ENCODE measurements at places on chromosomes 3 and 15.

GRCh38 chr3:185176750-185177359 is 24.0 kb upstream of the C3orf70 start:
- peak; percentile 55 for DNase-seq

DNA sequence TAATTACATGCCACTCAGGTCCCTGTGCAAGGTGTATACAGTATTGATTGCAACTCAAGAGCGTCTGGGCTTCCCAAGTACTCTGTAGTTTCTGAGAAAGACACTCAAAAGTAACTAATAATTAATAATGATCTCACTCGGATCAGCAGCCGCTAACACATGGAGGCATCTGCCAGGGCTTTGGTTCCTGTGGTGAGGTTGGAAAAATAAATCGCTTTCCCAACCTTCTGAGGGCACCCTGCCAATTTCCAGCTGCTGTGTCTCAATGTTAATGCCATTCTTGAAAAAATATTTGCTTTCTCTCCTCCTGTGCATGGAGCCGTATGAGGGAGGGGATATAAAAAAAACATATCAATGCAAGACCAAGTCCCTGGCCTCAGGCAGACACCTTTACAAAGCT is 116.5 kb upstream of the SLC2A2 start:
- DNase-seq: no peak

- DNase-seq: peak; percentile 25
These were observed 68.1 kb downstream of the SLC6A1 start for GRCh38 chr3:11060500-11061251.

DNA sequence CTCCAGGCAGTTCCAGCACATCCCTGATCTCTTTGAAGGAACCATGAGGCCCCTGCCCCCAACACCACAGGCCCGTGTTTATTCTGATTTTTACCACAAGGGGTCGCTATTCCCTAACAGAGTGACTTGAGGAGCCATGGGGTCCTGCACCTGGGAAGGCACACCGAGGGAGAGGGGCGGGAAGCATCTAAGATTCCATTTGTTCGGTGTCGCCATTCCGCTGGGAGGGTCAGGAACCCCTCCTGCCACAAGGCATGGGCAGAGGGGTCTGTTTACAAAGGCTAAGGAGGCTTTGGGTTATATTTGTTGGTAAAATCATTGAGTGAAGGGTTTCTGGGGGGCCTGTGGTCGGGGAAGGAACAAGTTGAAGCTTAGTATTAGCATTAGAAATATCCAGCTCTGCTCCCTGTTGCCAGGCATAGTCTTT is 77.1 kb downstream of the WDR76 start:
- DNase-seq: peak; percentile 67

GRCh38 chr15:36948982-36949381 is 151.4 kb downstream of the MEIS2 start:
- DNase-seq: no peak

DNA sequence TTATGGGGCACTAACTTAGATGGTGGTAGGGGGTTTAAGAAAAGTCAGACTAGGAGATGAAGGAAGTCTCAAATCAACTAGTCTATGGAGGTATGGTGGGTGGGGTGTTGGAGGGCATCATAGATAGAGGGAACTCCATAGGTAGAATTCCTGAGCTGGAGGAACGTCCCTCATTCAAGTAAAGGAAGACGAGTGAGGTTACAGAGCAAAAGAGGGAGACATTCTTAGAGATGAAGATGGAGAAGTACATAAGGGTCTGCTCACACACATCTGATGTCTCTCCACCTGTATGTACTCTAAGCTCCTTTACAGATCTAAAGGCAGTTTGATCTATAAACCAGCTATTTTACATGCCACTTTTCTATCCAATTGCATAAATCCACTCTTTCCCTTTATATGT is 1.4 kb downstream of the PLSCR1 start:
- no peak for DNase-seq

DNA sequence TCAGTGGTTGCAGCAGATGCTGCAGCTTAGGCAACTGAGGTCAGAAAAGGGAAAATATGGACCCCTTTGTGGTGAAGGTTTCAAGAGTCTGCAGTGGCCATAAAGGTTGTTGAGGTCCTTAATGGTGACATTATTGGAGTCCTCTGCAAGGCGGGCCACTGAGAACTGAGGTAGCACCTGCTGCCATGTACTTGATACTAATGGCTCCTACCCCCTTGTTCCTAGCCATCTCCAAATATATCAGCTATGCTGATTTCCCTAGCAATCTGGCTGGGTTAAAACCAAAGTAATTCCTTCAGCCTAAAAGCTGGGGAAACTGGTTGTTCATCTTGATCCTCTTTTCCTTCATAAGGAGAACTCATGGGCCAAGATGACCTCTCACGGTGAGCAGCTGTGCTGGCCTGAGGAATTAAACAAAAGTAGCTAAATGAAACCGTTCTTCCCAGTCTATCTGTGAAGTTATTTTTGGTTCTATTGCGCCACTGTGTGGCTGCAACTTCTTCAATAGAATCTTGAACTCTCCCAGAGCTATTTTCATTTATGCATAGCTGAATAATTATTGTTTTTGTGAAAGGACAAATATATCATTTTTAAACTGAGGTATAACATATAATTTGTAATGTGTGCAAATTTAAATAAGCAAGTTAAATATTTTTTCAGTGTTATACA is 76.1 kb upstream of the PLSCR4 start:
- peak; percentile 31 for DNase-seq

GRCh38 chr3:129033633-129034321 is 26.8 kb upstream of the GP9 start:
- DNase-seq: no peak

- no peak for DNase-seq
These were observed 128.3 kb downstream of the ALCAM start for GRCh38 chr3:105495021-105495420.

- DNase-seq: no peak
These were observed 1041.9 kb upstream of the NR2F2 start for GRCh38 chr15:95288626-95289025.

DNA sequence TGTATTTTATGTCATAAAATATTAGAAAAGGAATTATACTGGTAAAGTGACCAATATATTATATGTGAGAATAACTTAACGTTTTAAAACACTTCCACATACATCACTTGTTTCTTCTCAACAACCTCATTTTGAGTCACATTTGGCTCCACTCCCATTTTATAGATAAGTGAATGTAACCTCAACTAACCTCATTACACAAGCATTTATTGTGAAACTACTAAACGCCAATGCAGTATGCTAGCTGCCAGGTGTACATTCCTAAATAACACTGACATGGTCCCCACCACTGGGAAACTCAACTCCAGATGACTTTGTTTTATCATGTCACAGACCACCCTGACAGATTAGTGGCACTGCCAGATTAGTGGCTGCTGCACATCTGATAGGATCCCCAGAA is 249.7 kb upstream of the CNTN4 start:
- no peak for DNase-seq

- no peak for DNase-seq
These were observed 22.0 kb upstream of the ZCWPW2 start for GRCh38 chr3:28326458-28326926.

DNA sequence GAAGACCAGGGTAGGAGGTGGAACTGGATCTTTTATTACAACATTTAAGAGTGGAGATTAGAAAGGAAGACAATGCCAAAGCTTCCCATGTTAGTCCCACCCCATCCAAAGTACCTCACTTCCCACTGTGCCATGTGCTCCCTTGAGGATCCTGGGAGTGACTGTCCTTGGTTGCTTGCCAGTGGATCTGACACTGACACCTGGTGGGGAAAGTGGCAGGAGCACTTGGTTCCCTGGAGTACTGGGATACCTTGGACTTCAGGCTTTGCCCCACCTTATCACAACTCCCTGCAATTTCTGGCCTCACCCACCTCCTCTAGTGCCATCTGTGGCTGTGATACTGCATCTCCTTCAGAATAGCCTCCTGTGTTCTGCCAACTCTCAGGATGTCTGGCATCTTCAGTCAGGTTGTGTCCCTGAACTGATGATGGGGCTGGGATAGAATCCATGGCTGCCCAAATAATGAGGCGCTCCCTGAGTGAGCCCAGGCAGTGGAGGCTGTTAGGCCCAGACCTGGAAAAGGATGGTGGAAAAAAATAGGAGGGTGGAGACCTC is 1.3 kb downstream of the ELL3 start:
- peak; percentile 22 for DNase-seq

DNA sequence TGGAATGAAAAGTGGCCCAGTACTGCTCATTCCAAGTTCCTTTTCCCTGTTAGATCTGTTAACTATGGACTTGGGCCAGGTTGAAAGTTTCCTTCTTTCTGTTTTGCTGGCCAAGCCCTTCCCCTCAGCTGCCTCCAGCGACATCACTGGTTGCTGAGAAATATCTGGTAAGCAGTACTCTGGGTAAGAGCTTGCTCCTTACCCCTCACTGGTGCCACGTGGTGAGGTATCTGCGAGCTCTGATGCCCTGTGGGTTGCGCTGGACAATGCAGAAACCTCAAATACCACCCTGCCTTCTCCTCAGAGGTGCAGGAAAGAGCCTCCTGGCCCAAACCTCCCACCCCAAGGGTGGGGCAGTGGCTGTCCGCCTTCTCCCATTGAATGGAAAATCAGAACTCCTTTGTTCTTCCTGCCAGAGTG is 42.9 kb upstream of the APH1B start:
- no peak for DNase-seq

DNA sequence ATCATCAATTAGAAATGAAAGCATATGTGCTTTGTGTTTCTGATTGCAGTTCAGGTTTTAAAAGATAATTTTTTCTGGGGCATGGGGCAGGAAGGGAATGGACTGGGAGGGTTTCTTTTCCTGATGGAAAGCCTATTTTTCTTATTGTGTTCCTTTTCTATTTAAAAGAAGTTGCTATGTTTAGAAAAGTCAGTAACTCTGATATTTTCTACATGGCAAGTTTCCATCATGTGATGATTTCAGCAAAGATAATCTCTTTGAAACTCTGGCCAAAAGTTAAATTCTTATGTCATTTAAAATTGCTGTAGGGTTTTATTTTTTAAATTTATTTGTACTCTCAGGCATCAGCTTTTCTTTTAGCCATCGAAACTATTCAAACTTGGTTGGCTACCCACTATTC is 601.2 kb downstream of the FOXP1 start:
- DNase-seq: no peak

GRCh38 chr3:77682162-77682561 is 642.3 kb downstream of the ROBO2 start:
- DNase-seq: no peak

GRCh38 chr3:188827103-188827502 is 344.7 kb upstream of the TPRG1 start:
- no peak for DNase-seq

- no peak for DNase-seq
These were observed 26.2 kb upstream of the LRRC3B start for GRCh38 chr3:26596335-26596734.

DNA sequence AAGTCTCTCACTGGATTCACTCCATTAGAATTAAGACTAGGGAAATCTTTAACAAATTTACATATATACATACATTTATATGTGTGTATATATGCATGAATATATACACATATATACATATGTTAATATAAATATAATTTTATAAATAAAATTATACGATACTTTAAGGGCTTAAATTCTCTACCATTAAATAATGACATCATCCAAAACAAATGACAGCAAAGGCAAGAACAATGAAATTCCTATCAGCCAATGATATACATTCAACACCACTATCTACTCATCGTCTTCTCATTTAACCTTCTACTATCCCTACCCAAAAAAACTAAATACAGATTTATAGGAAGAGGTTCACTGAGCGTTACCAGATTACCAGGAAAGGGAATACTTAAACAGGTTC is 152.0 kb downstream of the VPS13C start:
- DNase-seq: no peak

DNA sequence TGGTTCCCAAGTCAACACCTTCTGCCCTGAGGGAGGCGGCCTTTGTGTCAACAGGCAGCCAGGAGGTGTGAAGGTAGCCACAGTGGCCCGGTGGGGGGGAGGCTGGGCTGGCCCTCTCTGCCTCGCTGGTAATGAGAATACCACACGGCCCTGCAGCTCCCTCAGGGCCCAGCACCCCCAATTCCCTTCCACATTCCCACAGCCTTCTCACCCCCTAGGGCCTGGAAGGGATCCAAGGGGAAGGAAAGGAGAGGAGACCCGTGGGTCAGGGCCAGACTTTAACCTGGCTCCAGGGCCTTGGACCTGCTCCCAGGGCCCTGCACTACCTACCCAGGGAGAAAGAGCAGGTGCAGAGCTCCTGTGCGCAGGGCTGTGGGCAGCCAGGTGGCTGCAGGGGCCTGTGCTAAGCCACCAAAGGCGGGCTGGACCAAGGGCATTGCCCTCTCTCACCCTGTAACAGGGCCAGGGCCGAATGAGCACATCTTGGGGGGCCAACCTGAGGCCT is 8.7 kb upstream of the MESP2 start:
- no peak for DNase-seq

GRCh38 chr3:131849616-131850015 is 185.2 kb downstream of the CPNE4 start:
- DNase-seq: no peak

GRCh38 chr15:57626713-57627440 is 35.2 kb downstream of the MYZAP start:
- no peak for DNase-seq

DNA sequence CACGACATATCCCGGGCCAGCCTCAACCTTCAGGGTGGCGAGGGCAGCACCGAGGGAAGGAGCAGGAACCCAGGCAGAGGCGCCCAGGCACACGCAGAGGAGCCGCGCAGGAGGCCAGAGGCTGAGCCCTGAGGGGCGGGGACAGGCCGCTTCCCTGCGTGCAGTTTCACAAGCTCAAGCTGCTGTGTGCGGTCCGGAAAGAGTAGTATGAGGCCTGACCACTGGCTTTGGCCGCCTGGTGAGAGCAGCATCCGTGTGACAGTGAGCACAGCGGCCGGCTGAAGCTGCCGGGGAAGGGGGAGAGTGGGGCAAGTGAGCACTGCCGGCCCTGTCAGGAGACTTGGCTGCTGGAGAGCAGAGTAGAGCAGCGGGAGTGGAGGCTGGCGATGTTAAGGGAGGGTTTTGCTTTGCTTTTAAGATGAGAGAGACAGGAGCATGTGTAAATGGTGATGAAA is 8.7 kb downstream of the ZDHHC19 start:
- no peak for DNase-seq

- peak; percentile 83 for DNase-seq
These were observed at the start of gene FYCO1 for GRCh38 chr3:45995236-45996192. FYCO1 (minus strand) TSS chr3:45995824; CDS start chr3:45984910, 10,914 bp downstream.

Measured in hematopoietic multipotent progenitor cell treated with erythropoietin and hydrocortisone succinate and interleukin-3 and kit ligand, for 15 days (in vitro differentiated cells).